Stimulated activated naive CD8-positive, alpha-beta T cell treated with anti-CD3 and anti-CD28 coated beads, Interleukin-15, amount 100 ng/mL, for 72 hours (primary cell): ENCODE measurements at places on chromosomes 4 and X.

GRCh38 chr4:110484029-110484428 is 8.1 kb downstream of the ENPEP start:
- no peak for DNase-seq

DNA sequence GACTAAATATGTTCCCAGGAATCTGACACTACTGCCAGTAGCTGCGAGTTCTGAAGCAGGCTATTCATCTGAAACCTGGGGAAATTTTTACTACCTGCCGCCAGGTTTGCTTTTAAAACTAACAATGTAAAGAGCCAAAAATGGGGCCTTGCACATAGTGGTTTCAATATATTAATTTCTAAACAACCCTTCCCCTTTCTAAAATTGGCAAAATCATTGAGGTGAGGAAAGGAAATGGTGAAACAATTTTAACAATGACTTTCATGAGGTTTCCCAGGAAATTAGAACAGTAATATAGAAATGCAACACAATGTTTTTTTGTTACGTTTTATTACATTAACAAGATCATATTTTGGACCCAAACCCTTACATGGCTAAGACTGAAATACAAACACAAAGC is 21.3 kb downstream of the FANCB start:
- no peak for DNase-seq

DNA sequence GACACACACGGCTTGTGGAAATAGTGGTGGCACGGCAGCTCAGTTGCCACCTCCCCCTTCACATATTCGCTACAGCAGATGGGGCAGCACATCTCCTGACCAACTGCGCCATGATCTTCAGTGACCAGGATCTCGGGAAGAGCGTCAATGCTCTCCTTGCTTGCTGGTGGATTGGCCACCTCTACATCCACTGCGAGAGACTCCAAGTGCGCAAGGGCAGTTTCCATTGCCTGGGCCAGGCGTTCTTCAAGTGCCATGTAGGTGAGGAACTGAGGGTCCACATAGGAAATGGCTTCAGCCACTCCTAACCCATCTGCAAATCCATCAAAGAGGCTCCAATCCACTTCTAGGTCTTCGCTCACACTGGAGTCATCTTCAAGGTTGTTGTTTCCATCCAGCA is 3.9 kb downstream of the PJA1 start:
- DNase-seq = no peak

GRCh38 chr4:7980036-7980435 is 40.4 kb upstream of the AFAP1 start:
- DNase-seq = no peak

- DNase-seq = no peak
Observed at GRCh38 chr4:168766604-168767316, 243.3 kb downstream of the CBR4 start.

DNA sequence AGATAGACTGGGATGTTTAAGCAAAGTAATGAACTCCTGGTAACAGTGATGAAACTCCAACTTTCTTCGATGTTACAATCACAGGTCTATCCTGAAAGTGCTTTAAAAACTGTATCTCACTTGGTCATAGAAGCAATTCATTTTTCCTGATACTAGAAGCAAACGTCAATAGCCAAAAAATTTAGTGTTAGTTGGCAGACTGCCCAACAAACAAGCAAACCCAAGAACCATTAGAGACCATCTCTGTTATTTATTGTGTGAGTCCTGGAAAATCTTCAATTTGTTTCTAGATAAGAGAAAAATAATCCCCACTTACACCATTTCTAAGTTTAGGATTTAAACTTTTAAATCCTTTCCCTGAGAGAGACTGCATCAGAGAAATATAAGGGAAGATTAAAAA is 553.9 kb downstream of the INPP4B start:
- no peak for DNase-seq

GRCh38 chrX:129697204-129697829 is 41.5 kb upstream of the XPNPEP2 start:
- DNase-seq = no peak

DNA sequence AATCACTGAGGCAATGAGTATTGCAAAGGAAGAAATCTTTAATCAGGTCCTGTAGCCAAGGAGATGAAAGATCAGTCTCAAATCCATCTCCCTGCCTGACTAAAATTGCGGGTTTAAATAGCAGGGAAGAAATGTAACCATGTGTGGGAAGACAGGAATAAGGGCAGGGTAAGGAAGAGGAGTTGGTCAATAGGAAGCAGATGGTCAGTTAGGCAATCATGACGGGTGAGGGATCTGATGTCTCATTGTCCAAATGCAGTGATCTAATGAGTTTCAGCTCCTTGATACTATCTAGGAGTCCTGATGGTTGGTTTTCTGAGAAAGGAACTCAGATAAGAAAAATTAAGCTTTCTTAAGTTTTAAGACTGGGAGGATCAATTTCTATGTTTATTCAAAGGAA is 200.8 kb downstream of the SPATA18 start:
- DNase-seq = no peak

GRCh38 chr4:32519060-32519459 is 1798.9 kb downstream of the PCDH7 start:
- no peak for DNase-seq

GRCh38 chr4:85514117-85514516 is 39.2 kb downstream of the ARHGAP24 start:
- no peak for DNase-seq

GRCh38 chr4:29310252-29310651 is 1409.9 kb upstream of the PCDH7 start:
- no peak for DNase-seq

- no peak for DNase-seq
Observed at GRCh38 chr4:7900334-7900909, 39.2 kb downstream of the AFAP1 start.

DNA sequence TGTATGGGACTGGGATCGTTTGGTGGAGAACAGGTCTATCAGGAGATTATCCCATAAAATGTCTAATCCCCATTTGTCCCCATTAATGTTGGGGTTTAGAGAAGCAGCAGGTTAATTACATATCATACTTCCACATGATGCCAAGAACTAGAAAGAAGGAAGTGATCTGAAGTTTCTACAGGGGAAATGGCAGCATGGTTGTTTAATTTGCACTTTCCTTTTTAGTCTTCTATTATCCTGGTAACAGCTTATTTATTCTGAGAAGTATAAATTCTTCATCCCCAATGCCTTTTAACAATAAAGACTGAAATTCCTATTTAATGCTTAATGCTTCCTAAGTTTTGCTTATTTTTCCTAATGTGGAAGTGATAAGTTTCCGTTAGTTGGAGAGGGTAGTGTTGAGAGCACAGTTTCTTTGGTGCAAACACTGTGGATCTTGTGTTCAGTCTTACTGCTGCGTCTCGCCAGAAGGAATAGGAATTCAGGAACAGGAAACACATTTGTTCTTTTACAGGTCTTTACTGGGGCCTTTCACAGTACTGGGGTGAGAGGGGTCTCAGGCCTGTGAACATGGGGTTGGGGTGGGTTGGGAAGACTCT is 59.5 kb upstream of the TADA2B start:
- no peak for DNase-seq

DNA sequence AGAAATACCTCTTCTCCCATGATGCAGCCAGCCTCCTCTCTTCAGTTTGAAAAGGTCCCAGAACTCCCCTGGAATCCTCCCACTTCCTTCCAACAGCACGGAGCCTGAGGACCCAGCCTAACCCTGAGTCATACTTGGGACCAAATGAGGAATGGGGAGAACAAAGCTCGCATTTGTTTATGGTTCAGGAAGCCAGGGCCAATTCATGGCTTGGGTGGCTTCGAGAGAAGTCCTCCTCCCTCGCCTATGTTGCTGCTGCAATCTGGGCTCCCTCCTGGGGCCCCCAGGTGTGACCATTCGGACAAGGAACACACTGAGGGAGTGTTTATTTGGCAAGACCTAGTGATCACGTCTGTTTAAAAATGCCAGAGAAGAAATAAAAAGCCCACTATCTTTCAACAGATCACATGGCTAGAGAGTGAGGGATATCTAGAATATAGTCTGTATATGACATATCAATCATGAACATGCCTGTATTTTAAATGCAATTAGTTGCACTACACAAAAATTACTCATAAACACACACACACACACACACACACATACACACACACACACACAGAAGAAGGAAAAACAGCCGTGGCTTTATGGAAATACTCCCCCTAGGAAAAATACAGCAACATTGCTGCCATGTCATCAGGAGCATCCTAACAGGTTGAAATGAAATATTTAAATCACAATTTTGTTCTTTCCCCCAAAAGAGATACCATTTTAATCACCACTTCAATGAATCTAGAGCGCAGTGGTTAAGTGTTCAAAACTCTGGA is 155.7 kb upstream of the MAP3K15 start:
- DNase-seq = no peak

DNA sequence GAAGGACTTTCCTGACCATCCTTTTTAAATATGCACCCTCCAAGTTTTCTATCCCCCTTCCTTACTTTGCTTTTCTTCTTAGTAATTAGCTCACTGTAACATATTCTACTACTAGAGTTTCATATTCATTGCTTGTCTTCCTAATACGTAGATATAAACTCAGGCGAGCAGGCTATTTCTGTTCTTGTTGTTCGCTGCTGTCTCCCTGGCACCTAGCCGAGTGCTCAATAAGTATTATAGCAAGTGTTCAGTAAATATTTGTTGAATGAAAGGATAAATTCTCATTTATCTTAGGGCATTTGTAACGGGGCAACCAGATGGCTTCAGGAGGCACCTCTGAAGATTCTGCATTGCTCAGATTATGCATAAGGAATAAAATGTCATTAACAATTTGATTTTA is 6.8 kb upstream of the RHOH start:
- DNase-seq = no peak

GRCh38 chrX:132426695-132427281 is 62.0 kb downstream of the MBNL3 start:
- no peak for DNase-seq

DNA sequence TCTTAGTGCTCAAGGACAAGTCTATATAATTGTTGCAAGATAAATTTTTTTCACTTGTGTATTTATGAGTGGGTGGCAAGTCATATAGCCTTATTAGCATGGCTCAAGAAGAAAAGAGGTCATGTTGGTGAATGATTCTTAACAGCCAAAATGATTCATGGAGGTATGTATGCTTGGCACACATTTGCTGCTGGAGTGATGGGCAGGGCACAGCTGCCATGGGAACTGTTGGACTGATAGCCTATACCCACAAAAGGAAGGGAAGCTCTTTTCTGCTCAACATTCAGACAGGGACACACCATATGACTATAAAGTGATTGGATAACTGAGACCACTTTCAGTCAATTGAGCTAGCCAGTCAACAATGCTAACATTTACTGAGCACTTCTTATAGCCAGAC is 46.8 kb upstream of the PITX2 start:
- DNase-seq = no peak

- DNase-seq = no peak
Observed at GRCh38 chrX:112913807-112914206, 73.2 kb upstream of the AMOT start.

GRCh38 chr4:6614701-6615230 is 25.7 kb upstream of the MRFAP1 start:
- no peak for DNase-seq

DNA sequence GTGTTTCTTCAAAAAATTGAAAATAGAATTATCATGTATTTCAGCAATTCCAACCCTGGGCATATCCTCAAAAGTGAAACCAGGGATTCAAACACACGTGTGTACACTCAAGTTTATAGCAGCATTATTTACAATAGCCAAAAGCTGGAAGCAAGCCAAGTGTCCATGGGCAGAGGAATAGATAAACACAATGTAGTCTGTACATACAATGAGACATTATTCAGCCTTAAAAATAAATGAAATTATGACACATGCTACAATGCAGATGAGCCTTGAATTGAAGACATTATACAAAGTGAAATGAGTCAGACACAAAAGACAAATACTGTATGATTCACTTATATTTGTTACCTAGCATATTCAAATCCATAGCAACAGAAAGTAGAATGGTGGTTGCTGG is 853.4 kb downstream of the STIM2 start:
- DNase-seq = no peak

DNA sequence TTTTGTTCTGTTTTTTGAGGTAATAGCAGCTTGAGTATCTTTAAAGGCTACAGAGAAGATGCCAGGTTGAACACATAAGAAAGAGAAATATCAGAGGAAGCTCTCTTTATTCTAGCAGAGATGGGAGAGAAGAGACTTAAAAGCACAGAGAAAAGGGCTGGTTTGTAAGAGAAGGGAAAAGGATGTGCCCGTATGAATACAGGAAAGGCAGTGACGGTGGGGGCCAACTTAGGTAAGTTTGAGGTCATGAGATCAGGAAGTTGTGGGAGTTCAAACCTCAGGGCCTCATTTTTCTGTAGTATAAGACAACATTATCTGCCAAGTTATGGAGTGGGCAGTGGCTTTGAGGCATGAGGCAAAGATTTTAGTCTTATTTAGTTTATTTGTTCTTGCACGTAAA is 121.3 kb upstream of the S100G start:
- DNase-seq = peak; percentile 34

DNA sequence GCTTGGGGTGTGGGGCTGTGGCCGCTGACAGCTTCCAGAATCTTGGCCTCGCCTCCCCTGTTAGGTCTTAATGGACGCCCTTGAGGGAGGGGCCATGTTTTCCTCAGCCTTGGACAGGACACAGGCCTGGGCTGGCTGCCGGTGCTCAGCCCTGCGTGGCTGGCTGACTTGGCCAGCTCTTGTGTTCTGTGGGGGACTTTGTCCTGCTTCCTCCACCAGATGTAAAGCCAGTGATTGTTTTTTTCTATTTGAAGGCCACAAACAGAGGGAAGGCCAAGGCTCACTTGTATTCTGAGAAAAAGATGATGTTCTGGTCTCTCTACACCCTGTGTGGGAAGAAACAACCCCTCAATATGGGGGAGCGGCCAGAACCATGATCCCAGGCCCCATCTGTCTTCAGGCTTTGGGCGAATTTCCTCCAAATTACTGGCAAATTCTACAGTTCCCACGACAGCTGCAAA is 71.3 kb downstream of the HTRA3 start:
- DNase-seq = no peak

DNA sequence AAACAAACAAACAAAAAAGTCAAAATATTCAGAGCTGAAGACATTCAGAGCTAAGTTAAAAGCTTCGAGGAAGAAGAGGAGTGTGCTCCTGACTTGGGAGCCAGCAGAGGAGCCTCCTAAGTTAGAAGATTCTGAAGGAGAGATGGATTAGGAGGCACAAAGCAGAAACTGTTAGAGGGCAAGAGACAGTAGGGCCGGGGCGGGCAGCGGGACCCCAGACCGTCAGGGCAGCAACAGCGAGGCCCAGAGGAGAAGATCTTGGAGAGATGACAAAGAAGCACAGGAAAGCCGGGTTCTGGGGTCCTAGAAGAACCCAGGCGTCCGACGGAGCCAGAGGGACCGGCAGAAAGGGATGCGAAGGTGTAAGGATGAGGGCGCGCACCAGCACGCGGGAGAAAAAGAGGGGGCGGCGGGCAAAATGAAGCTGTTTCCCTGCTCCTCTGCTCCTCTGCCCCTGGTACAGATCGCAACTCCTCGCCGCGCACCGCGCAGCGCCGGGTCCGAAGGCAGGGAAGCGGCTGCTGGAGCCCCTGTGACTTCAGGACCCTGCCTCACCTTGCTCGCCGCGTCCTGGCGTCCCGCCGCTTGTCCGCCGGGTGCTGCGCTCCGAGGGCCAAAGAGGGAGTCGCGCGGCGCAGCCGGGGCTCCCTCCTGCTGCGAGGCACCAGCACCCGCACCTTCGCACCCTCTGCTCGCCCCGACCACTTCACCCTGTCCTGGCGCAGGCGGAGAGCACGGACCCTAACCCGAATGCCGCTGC is 477 bp downstream of the KLHL13 start:
- peak; percentile 19 for DNase-seq
